ENCODE measurements at places on chromosomes 6 and 20. TPM values are rescaled to one million over a fixed set of nuclear protein-coding genes. Genes with fewer than 3 reads are reported as not detected.

GRCh38 chr6:26556263-26557070 lies 18.3 kb downstream of the HMGN4 start:
- peaks cover 7% of the 10 kb centered on the region for H3K27me3 ChIP-seq
- H3K36me3 ChIP-seq: no peaks in the 10 kb centered on the region
- H3K4me3 ChIP-seq: no peak overlapping the region
- H3K4me1 ChIP-seq: peaks cover 5% of the 10 kb centered on the region
- peak overlapping the region; percentile 21 for H3K27ac ChIP-seq

DNA sequence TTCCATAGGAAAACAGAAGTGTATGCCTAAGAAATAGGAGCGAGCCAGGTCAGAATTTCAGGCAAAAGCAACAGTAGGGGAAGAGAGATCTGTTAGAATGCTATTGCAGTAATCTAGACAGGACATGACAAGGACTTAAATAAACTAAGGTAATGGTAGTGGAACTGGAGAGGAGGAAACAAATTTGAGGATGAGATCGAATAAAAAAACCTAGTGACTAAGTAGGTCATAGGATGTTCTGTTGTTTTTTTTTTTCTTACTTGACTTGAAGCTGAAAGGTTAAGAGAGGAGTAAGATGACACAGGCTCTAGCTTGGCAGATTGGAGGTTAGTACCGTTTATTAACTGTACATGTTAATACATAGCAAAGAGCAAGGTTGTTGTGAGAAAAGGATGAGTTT lies 28.6 kb downstream of the ORC3 start:
- no peaks in the 10 kb centered on the region for H3K27me3 ChIP-seq
- H3K4me3 ChIP-seq: no peak overlapping the region
- H3K36me3 ChIP-seq: peaks cover 10% of the 10 kb centered on the region

DNA sequence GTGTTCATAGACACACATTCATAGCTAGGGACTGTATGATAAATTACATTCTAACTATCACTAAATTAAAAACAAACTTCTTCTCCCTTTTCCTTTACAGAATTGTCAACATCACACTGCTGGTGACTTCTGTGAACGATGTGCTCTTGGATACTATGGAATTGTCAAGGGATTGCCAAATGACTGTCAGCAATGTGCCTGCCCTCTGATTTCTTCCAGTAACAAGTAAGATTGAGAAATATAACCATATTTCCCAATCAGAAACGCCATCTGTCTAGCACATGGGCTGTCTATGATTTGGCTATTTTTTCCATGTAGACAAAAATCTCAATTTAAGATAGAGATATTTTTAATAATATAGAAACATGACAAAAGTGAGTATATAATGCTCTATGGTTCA lies 367.7 kb downstream of the ARHGAP18 start:
- H3K4me1 ChIP-seq: peaks cover 10% of the 10 kb centered on the region
- H3K4me3 ChIP-seq: no peak overlapping the region
- no peaks in the 10 kb centered on the region for H3K36me3 ChIP-seq
- no peak overlapping the region for H3K27ac ChIP-seq
- no peak for DNase-seq

GRCh38 chr20:818001-818664 lies 15.4 kb upstream of the FAM110A start:
- DNase-seq: no peak
- no peak overlapping the region for H3K4me3 ChIP-seq
- H3K27ac ChIP-seq: peak overlapping the region; percentile 22
- H3K4me1 ChIP-seq: peaks cover 27% of the 10 kb centered on the region
- H3K27me3 ChIP-seq: peaks cover 7% of the 10 kb centered on the region

DNA sequence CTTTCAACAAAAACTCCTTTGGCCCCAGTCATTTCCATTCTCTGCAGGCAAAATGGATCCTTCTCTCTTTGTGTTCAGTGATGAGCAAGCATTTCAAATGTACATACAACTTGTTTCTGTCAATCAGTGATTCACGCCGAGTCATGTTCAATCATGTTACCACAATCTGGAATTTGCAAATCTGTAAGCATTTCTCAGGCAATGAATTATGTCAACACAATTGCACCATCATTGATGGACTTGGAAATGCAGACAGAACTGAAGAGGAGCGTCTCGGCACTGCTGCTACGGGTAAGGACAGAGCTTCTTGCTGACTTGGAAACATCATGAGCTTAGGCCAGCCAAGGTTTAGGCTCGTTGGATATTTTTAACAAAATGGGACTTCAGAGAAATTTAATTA lies 132.8 kb upstream of the AGPAT4 start:
- no peaks in the 10 kb centered on the region for H3K36me3 ChIP-seq
- peaks cover 2% of the 10 kb centered on the region for H3K27me3 ChIP-seq
- DNase-seq: no peak
- H3K27ac ChIP-seq: no peak overlapping the region
- H3K4me1 ChIP-seq: peaks cover 11% of the 10 kb centered on the region

Gene CFAP61
- 5.0 TPM for total RNA-seq
